Stimulated activated CD4-positive, alpha-beta T cell treated with anti-CD3 and anti-CD28 coated beads, Interleukin-1b, Interleukin-23, amount 100 ng/mL, for 24 hours (primary cell): ENCODE measurements at places on chromosomes 7 and 10.

DNA sequence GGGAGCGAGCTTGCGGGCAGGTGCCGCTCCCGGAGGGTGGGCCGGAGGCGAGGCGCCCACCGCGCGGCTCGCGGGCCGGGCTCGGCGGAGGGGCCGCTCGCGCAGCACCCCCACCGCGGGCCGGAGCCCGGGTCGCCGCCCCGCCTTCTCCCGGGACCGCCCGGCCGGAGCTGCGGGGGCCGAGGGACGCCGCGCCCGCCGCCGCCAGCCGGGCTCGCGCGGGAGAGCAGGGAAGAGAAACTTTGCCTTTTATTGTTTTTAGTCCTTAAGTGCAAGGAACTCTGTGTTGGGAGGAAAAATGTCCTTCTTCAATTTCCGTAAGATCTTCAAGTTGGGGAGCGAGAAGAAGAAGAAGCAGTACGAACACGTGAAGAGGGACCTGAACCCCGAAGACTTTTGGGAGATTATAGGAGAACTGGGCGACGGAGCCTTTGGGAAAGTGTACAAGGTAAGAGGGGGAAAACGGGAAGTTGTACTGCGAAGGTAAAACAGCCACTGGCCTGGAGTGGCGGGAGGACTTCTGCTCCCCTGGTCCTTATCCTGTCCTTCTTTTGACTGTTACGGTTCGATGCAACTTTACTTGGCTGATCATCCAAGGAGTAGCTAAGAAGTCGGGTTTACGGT, 620 bp downstream of the SLK start:
- no peak for DNase-seq

- no peak for DNase-seq
Measured at GRCh38 chr7:5595545-5596045, 172.0 kb upstream of the TNRC18 start.

GRCh38 chr7:90756366-90756765, 160.2 kb downstream of the CDK14 start:
- DNase-seq, result no peak

DNA sequence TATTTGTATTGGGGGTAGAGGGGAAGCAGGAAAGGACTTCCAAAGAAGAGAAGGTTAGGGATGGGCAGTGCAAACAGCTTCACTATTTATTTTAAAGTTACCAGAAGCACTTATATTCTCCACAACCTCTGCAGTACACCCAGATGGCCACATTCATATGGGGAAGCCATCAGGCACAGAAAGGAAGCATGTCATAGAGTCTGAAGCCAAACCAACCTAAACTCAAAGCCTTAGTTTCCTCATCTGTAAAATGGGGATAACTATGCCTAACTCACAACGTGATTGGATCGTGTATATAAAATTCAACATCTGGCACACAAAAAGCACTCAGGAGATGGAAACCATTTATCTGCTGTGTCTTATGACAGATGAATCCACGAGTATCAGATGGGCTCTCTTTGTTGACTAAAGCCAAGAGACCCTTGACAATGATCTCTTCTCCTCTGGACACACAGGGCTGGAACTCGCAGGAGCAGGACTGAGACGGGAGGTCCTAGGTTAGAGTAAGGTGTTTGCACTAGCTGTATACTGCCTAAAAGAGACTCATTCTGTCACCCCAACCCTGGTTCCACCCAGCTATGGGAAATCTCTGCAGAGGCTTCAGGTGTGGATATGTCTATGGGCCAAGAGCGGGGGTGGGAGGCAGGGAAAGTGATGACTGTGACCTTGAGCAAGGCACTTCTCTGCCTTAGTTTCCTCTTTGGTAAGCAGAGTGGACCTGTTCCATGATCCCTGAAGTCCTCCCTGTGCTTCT, 1.8 kb downstream of the KIAA1549 start:
- DNase-seq, result no peak
